ENCODE measurements at places on chromosomes 2 and 18.

DNA sequence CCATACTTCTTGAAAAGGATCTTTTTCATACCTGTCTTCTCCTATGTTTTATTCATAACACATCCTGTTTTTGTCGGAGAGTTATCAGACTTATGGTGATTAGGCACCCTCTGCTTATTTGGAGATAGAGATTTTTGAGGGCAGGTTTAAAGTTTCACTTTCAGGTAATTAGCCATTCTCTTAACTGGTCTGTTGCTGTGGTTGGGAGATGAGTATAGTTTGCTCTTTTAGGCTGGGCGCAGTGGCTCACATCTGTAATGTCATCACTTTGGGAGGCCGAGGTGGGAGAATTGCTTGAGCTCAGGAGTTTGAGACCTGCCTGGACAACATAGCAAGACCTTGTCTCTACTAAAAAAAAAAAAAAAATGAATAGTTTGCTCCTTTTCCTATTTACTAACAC is 25.3 kb downstream of the SFTPB start:
- no peak for DNase-seq

DNA sequence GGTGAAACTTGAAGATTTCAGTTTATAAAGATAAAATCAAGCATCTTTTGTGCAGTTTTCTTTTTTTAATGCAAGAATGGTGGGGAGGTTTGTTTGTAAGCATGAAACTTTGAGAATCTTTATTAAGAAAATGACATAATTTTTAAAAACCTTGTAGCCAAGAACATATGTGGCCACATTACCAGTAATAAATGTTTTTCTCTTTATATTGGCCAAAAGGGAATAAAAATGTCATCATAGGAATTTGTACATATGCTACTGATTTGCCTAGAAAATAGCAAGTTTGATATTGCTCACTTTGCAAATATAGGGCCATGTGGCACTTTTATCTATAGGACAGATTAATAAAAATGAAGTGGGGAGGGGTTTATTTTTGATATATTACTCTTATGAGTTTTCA is 25.6 kb downstream of the METTL21A start:
- no peak for DNase-seq

GRCh38 chr2:84854850-84855249 is 26.0 kb downstream of the TRABD2A start:
- DNase-seq: no peak

GRCh38 chr2:229888031-229888430 is 33.8 kb downstream of the TRIP12 start:
- no peak for DNase-seq

DNA sequence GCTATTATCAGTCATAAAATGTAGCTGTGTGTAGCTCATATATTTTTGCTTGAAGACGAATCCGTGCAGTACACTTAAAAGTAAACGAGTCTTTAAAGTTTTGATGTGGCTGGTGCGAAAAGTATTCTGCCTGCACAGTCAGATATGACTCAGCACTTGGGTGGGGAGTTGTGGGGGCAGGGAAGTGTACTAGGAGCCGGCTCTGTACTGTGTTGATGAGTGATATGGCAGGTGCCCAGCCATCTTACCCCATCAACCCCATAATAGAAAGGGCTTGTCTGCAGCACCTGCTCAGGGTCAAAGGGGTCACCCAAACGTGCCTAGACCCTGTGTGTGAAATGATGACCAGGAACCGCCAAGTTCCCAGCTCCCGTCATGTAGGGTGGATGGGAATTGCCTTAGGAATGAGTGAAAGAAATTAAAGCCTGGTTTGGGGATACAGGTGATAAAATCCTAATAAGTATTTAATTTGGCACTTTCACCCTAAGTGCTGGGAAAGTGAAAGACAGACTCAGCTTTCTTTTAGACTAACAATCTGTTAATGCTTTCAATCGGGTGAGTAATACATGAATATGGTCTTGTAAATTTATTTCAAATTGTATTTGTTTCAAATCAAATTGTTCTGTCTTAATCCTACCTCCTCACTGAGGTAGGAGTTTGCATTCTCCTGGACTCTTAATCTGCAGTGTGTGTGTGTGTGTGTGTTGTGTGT is 48.0 kb downstream of the BCL2L11 start:
- peak; percentile 68 for DNase-seq

GRCh38 chr2:86704459-86704971 is 15.6 kb upstream of the RMND5A start:
- no peak for DNase-seq

GRCh38 chr2:74742471-74742870 is 88.4 kb downstream of the SEMA4F start:
- no peak for DNase-seq

DNA sequence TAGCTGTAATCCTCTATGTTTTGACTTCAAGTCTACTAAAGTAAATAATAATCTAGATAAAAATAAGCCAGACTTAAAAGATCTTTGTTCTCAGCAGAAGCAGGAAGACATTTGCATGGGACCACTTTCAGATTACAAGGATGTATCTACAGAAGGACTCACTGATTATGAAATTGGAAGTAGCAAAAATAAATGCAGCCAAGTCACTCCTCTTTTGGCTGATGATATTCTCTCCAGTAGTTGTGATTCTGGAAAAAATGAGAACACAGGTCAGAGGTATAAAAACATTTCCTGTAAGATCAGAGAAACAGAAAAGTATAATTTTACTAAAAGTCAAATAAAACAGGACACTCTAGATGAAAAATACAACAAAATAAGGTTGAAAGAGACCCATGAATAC is 338.4 kb downstream of the ZNF804A start:
- no peak for DNase-seq

- DNase-seq: no peak
Measured at GRCh38 chr18:73520229-73520628, 627.4 kb downstream of the FBXO15 start.

GRCh38 chr18:12838178-12838634 is 45.8 kb downstream of the PTPN2 start:
- DNase-seq: peak; percentile 21

GRCh38 chr18:59917422-59917821 is 17.6 kb downstream of the PMAIP1 start:
- no peak for DNase-seq

GRCh38 chr2:73981081-73982001 is 3.4 kb upstream of the TET3 start:
- DNase-seq: peak; percentile 56

GRCh38 chr2:240123821-240124650 is 12.1 kb downstream of the COPS9 start:
- no peak for DNase-seq

DNA sequence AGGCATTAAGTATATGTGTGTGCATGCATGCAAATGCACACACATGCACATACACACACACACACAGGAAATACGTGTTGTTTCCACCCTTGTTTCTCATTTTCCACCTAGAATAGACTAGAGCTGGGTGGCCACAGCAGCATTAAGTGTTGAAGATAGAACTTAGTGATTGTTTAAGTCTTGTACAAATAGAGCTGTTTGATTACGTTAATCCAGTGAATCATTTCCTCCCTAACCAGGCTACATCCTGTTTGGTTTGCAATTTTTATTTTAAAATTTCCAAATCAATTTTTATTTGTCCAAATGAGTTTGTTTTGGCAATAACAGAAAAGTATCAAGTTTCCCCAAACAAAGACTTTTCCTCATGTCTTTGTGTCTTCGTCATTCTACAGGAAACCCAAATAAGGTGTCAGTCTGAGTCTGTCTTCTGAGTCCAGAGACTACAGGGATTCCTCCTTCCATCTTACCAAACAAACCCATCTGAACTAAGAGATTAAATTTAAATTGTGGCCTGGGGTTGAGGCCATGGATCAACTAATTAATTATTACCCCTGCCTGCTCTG is 74.6 kb upstream of the GALNT5 start:
- DNase-seq: no peak

- peak; percentile 32 for DNase-seq
Measured at GRCh38 chr18:51028201-51028805, 1.7 kb upstream of the SMAD4 start.

DNA sequence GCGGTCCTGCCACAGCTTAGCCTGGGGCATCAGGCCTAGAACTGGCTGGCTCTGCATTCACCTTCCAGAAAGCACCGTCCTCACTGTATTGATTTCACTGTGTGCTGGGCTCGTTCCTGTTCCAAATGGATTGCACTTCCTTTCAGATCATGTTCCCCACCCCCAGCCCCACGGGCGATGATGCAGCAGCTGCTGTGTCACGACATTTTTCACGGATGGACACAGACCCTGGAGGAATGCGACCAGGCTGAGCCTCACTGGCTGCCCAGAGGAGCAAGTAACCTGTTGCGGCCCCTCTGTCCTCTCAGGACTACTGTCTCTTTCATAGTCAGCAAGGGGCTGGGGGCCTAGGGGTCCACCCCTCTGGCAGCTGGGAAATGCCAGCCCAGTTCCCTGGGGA is 50.3 kb downstream of the CAPN13 start:
- DNase-seq: no peak

DNA sequence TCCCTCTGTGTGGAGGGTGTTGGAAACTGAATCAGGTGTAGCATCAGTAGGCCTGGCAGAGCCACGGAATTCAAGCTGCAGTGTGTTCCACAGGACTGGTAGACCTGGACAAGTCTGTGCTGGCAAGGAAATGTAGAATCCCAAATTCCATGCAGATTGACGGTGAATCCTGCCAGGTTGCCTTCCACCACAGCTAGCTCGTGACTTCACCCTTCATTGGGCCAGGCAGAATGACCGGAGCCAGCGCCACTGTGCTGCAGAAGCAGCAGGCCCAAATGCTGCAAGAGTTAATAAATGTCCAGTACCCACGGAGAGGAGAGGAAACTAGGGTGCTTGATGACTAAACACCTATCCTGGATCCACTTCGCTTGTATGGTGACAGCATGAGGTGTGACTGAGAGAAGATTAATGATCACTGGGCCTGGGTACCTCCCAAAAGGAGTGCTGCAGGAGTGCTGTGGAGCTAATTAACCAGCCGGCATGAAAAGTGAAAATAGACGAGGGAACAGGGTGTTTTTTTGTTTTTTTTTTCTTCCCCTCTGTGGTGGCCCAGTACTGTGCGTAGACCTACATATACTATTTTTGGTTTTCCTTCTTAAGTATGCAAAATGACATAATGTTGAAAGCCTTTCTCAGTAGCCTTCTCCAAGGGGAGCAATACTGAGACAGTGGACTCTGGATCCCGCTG is 122.2 kb downstream of the TANC1 start:
- no peak for DNase-seq

GRCh38 chr2:32905270-32905669 is 41.5 kb upstream of the LTBP1 start:
- no peak for DNase-seq

- DNase-seq: no peak
Measured at GRCh38 chr2:24517247-24517646, 26.2 kb downstream of the NCOA1 start.

- no peak for DNase-seq
Measured at GRCh38 chr18:23547846-23548245, 38.5 kb downstream of the NPC1 start.

DNA sequence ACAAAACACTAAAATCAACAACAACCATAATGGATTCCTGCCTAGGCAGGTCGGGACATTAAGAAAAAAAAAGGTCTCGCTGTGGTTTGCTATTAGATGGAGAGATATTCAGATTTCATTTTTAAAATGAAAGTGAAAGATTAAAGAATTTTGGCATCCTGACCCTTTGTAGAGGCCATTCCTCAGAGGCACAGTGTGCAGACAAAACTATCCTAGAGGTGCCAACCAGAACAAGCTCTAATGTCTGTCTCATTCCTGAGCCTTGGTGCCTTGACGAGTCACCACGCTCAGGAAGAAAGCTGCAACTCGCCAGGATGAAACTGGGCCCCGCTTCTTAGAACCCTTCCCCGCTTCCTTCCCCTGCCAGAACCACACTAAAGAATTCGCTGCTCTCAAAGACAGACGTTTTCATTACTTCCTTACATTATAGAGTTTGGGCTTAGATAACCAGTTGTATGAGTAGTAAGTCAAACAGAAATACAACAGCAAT is 156.0 kb downstream of the TGIF1 start:
- peak; percentile 61 for DNase-seq

- no peak for DNase-seq
Measured at GRCh38 chr2:237714690-237715458, 83.7 kb upstream of the RBM44 start.

Data from activated naive CD4-positive, alpha-beta T cell treated with anti-CD3 and anti-CD28 coated beads, Interleukin-2, amount 10 ng/mL, durations not matched to agents 7 days and 5 days (primary cell).